ENCODE measurements at places on chromosomes 12 and 14. TPM values are rescaled to one million over a fixed set of nuclear protein-coding genes. Genes with fewer than 3 reads are reported as not detected.

DNA sequence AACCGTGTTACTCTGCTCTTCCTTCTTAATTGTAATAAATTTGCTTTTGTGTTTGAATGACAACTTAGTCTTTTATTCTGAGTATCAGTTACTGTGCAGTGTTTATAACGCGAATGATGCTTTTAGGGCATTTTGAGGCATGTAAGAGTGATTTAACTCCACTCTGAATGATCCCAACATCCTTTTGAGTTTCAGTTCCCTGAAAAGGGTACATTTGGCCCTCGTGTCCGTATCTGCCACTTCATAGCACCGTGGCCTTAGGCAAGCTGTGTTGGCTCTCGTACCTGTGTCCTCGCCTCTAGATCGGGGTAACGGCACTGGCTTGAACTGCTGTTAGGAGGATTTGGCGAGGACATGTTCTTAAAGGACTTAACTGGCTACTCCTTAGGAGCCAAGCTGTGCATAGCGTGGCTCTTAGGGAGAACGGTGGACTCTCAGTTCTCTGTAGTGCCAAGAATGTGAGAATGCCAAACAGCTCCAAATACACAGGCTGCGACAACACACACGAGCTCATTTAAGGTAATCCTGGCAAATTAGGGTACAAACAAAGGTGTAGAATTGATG lies 92.0 kb downstream of the PPP2R5C start:
- DNase-seq = no peak

The WSB2 gene
- 223 TPM for total RNA-seq

The DTX3 gene
- 13.6 TPM for total RNA-seq

The IL26 gene
- total RNA-seq = not detected

The GLS2 gene
- total RNA-seq = not detected

- peak; percentile 34 for DNase-seq
These were observed 21.7 kb downstream of the ERH start for GRCh38 chr14:69376439-69376838.

The PZP gene
- 0.59 TPM for total RNA-seq

DNA sequence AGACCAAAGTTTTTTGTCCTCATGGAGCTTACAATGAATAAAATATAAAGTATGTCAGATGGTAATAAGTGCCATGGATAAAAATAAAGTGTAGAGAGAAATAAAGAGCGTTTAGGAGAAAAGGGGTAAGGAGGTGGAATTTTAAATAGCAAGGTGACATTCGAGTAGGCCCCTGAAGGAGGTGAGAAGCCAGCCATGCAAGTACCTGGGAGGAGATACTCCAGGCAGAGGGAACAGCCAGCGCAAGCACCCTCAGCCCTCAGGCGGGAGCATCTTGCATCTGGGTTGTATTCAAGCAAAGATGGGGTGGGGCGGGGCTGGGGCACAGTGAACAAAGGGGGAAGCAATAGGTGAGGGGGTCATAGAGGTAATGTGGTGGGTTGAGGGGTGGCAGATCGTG lies 4.3 kb downstream of the TBC1D30 start:
- no peak for DNase-seq

The SART3 gene
- 84.2 TPM for total RNA-seq

The POTEM gene
- 0.16 TPM for total RNA-seq

DNA sequence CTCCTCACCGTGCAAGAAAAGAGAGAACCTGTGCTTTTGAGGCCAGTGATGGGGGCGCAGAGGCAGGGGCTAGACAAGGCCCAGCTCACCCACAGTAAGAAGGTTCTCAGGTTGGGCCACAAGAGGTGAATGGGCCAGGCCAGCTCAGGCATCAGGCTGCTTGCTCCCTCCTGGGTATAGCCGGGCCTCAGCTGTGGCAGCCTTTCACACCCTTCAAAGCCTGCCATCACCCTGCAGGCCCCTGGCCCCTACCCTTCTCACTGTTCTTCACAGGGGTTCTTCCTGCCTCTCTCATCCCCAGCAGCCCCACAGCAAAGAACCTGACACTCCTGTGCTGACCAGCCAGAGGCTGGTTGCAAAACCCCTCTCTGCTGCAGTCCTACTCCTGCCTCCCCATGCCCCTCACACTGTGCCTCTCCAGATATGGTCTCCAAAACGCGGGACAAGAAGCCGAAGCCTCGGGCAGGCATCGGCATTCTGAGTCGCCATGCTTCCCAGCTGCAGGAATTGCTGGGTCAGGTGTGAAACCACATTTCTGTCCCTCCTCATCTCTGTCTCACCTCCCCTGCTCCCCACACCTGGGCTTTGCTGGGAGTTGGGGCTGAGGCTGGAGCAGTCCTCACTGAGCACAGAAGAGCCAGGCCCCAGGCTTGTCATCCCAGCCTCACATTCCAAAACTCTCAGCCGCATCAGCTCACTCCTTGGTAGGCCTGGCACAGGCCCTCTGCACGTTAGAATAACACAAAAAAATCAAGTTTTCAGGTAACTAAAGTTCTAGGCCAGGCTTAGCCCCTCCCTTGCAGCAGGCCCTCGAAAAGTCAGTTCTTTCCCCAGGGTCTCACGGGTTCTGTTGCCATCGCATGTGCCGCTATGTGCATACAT lies 6.9 kb upstream of the FAIM2 start:
- DNase-seq = no peak

DNA sequence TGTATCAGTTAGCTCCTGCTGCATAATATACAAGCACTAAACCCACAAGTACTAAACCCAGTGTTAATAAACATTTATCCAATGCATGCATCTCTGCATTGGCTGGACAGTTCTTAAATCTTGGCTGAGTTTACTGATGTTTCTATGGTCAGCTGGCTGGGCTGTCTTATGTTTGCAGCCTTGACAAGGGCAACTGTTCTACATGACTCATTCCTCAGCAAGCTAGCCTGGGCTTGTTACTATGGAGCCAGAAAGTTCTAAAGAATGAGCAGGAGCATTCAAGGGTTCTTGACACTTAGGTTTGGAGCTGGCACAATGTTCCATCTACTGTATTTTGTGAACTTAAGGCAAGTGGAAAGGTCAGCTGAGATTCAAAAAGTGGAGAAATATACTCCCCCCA lies 199.1 kb downstream of the GLT1D1 start:
- DNase-seq = no peak

DNA sequence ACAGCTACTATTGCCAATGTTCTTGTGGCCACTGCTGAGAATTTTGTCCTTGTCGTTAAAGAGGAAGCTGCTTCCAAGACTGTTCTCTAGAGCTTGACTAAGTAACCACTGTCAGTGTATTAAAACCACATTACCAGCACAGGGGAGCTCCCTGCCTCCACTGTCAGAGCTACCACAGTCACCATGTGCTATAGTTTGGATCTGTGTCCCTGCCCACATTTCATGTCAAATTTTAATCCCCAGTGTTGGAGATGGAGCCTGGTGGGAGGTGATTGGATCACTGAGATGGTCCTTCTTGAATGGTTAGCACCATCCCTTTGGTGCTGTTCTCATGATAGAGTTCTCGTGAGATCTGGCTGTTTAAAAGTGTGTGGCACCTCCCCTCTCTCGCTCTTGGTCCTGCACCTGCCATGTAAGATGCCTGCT lies 23.2 kb upstream of the RAP1B start:
- no peak for DNase-seq

- no peak for DNase-seq
These were observed 84.0 kb downstream of the ACTN1 start for GRCh38 chr14:68894802-68895703.

The CD27 gene
- not detected for total RNA-seq

GRCh38 chr12:2681450-2682205 lies 113.1 kb upstream of the FKBP4 start:
- no peak for DNase-seq

DNA sequence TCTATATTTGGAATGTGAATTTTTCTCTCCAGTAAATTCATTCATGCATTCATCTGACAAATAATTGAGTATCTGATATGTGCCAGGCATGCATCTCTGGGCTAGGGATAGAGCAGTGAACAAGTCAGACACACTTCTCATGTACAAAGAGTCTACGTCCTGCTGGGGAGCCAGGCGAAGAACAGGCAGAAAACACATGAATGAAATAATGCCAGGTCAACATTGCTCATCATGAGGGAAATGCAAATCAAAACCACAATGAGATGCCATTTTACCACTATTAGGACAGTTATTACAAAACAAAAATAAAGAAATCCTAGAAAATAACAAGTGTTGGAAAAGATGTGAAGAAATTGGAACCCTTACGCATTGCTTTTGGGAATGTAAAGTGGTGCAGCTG lies 90.3 kb downstream of the PAX9 start:
- no peak for DNase-seq

DNA sequence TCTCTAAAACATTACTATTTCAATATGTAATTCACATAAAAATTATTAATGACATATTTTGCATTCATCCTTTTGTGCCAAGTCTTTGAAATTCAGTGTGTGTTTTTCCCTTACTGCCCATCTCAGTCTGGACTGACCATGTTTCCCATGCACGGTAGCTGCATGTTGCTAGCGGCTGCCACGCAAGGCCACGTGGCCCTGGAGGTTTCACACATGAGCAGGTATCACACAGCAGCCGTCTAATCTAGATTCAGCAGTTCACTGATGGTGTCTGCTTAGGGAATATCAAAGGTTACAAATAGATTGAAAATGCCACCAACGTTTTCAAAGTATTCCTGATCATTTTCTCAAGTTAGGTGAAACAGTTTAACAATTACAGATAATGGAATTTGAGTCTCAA lies 234.8 kb upstream of the FKBP4 start:
- no peak for DNase-seq

The PPP1R36 gene
- total RNA-seq = not detected

The FAM186B gene
- 0.95 TPM for total RNA-seq

DNA sequence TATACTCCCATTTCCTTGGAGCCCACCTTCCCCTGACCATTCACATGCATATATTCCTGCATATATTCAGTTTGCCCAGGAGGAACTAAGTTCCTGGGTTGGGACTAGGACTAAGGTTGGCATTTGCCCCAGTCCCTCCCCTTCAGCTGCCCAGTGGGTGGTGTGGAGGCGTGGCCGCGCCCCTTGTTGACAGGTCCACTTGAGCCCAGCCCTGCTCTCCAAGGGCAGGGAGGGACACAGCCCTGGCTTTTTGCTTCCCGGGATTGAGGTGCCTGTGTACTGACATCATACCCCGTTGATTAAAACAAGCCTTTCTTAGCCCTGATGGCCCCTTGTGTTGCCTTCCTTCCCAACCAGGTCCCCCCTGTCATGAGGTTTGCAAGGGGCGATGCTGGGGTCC lies 7.3 kb downstream of the ERBB3 start:
- DNase-seq = no peak

The RFLNA gene
- total RNA-seq = not detected

The OAS1 gene
- 3.6 TPM for total RNA-seq

DNA sequence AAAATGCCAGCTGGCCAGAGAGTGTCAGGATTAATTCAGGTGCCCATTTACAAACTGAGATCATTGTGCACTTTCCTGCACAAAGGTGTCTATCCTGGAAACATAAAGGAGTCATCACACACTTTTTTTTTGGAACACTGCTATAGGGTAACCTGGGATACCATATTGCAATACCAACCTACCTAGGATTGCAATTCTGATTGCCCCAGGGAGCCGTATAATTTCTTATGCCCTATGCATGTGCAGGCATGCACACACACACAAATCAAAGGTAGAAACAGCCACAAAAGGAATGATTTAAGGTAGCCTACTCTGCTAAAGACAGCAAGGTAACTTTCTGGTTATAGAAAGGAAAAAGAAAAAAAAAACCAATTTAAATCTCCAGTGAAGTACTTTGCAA lies 285.3 kb upstream of the KITLG start:
- DNase-seq = no peak

DNA sequence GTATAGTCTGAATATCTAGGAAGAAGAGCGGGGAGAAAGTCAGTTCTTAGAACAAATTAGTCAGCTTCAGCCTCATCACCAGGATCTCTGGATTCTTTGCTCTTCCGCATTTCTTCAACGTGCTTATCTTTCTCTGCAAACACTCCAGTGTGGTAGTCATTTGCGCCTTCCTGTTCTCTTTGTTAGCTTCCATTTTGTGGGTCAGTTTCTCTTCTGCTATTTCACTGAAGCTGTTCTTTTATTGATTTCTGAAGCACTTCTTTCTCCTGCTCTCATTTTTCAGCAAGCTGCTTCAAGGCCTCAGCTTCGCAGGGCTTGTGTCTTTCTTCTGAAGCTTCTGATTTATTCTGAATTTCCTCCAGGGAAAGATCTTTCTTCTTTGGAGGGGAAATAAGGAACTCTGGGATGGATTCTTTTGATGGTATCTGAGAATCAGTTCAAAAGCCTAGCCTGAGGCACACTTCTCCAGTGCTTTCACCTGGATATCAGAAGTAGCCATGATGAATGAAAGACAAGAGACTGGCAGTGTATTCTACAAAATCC lies 13.5 kb downstream of the AMN1 start:
- DNase-seq = no peak

- DNase-seq = no peak
These were observed 24.1 kb downstream of the SLC4A8 start for GRCh38 chr12:51448618-51449256.

GRCh38 chr12:102571889-102572288 lies 91.5 kb upstream of the IGF1 start:
- no peak for DNase-seq

GRCh38 chr12:53453953-53454640 lies 2.2 kb downstream of the PCBP2 start:
- DNase-seq = no peak

DNA sequence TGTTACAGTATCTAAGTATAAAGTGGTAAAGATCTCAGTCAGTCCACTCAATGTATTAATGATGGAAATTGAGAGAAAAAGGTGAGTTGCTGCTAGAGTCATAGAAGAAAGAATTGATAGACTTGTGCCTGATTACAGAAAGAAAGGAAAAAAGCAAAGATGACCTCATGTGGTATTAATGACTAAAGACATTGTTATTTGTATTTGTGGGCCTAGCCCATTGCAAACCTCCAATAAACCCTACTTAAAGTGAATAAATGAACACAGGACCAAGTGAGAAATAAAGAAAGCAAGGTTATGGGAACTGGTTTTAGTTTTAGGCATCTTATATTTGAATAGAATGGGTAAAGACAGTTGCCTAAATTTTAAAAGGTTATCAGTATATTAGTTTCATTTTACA lies 105.5 kb downstream of the SYT1 start:
- DNase-seq = no peak

The KLRD1 gene
- total RNA-seq = not detected

The RAPGEF3 gene
- 1.1 TPM for total RNA-seq

The SP1 gene
- total RNA-seq = 40.5 TPM

Data from SK-MEL-5 (cell line).